Stimulated activated CD4-positive, alpha-beta T cell treated with anti-CD3 and anti-CD28 coated beads, Interleukin-1b, Interleukin-23, amount 100 ng/mL, for 1 hour (primary cell): ENCODE measurements at places on chromosomes 5 and 9.

GRCh38 chr9:131180454-131180853 lies 55.1 kb downstream of the NUP214 start:
- no peak for DNase-seq

DNA sequence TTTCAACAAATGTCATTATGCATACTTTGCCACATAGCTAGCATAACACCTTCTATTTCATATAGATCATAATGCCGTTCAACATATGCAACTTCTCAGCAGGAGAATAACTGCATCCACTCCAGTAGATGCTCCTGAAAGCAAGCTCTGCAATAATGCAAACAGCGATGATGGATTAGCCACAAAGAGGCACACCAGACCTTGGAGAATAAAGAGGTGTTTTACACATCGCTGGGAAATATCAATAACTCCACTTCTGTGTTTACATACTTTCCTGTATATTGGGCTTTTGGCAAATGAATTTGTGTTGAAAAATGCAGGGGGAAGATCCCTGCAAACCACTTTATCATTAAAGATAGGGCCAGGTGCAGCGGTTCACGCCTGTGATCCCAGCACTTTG lies 271.5 kb upstream of the PANK3 start:
- no peak for DNase-seq

DNA sequence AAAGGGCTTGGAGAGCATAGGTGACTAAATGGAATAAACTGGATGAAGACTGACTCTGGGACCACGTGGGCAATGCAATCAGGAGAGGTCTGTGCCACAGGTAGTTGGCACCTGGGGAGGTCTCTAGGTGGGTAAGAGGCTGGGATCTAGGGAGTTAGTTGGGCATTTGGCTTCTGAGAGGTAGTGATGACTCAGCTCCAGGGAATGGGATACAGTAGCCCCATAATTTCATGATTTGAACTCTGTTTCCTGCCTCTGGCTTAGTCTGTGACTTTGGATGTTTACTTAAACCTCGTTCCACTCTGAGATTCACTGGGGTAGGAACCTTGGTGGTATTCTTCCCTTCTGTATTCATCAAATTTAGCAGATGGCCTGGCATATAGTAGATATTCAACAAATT lies 240.8 kb downstream of the KIF4B start:
- no peak for DNase-seq

- no peak for DNase-seq
Measured at GRCh38 chr9:70477907-70478480, 63.5 kb upstream of the KLF9 start.

DNA sequence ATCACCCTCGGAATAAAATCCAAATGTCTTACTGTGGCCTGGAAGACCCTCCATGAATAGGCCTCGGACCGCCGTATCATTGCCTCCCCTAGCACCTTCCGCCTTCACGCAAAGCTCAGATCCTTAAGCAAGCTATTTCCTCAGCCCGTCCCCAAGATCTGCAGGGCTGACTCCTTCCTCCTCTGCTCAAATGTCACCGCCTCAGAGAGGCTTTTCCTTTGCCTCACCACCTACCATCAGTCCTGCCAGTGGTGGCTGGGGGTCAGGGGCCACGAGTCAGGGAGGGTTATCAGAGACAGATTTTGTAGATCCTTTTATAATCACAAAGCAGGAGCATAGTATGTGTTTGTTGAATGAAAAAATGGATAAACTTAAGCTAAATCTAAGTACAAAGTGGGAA lies 74.4 kb upstream of the KIF2A start:
- no peak for DNase-seq

- no peak for DNase-seq
Measured at GRCh38 chr9:111648066-111648465, 13.3 kb upstream of the GNG10 start.

DNA sequence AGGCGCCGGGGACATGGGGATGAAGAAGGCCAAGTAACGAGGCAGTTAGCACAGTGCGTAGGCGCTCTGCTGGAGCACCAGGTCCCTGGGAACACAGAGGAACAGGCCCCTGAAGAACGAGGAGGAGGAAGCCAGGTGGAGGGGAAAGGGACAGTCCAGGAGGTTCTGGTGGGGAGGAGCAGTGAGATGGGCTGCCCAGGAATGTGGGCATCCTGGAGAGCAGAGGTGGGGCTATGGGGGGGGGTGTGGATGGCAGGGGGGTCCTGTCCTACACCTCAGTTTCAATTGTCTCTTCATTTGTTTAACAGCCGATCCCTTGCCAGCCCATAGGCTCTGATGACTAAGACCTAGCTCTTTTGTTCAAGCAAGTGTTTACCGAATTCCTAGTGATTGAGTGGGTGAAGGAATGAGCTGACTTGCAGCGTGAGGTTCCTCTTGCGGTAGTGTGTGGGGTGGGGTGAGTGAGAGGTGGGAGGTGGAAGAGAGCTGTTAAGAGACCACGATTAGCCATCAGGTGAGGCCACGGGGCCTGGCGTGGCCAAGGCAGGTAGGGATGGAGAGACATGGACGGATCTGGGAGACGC lies 8.4 kb upstream of the PHYHD1 start:
- DNase-seq: no peak

GRCh38 chr5:172043865-172044264 lies 37.4 kb upstream of the FBXW11 start:
- no peak for DNase-seq

- DNase-seq: no peak
Measured at GRCh38 chr5:74622122-74622521, 18.4 kb downstream of the ENC1 start.

GRCh38 chr5:110054240-110054639 lies 364.5 kb downstream of the MAN2A1 start:
- peak; percentile 8 for DNase-seq

- DNase-seq: peak; percentile 25
Measured at GRCh38 chr9:111483439-111483857, 735 bp downstream of the ECPAS start.

GRCh38 chr5:3835811-3836210 lies 240.2 kb downstream of the IRX1 start:
- no peak for DNase-seq

DNA sequence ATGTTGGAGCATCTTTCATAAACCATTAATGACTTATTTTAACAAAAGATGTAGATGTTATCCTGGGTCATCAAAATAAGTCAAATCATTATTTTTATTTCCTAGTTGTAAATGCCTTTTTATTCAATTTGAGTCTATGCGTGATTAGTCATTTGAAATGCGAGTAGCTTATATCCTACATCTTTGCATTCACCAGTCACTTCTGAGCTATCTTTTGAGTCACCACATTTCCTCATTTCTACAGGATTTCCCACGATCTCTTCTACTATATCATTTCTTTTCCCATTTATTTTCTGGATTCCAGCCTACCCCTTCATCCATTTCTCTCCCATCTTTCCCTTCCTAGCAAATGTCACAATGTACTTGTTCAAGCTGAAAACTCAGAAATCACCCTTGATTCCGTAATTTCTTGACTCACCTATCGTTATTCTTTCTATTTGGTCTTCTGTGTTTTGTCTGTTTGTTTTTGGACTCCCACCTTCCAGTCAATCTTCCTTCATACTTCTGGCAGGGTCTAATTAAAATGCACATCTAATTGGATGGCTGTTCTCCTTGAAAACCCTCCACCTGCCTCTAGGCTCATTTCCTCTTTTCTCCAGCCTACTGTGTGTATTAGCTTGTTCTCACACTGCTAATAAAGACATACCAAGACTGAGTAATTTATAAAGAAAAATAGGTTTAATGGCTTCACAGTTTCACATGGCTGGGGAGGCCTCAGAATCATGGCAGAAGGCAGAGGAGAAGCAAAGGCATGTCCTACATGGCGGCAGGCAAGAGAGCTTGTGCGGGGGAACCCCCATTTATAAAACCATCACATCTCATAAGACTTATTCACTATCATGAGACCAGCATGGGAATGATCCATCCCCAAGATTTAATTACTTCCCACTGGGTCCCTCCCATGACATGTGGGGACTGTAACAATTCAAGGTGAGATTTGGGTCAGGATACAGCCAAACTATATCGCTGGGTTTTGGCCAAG lies 112.4 kb downstream of the MEF2C start:
- DNase-seq: no peak

DNA sequence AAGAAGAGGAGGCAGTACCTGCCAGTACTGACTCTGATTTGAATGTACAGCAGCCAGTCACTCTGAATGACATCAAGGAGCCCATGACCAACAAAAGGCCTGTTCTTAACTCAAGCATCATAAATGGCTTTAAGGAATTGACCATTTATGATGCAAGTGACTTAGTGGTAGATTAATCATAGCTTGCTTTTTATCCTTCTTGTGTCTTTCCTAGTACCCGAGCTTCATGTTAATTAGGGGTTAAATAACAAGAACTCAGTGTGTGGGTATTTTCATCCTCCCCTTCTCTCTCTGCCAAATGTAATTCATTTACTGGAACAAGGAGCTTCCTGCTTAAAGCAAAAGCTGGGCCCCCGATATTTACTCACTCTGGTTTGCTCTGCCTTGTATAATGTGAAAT lies 146.5 kb downstream of the UNC13B start:
- DNase-seq: no peak

GRCh38 chr5:173247510-173247909 lies 12.5 kb upstream of the NKX2-5 start:
- no peak for DNase-seq

DNA sequence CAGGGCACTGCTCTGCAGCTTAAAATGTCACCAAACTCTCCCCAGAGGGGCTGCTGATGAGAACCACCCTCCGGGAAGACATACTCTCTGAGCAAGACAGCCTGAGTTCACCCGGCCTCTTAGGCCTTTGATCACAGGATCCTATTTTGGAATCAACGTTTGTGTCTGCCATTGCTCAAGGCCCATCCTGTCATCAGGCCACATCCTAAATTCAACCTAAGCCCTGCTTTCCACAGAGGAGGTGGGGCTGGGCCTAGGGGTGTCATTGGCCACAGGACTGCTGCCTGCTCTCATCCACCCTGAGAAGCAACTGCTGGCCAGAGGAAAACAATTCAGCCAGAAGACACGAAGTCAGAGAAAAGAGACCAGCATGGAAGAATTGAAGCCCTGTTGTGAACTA lies 351.1 kb upstream of the IRX2 start:
- DNase-seq: no peak

DNA sequence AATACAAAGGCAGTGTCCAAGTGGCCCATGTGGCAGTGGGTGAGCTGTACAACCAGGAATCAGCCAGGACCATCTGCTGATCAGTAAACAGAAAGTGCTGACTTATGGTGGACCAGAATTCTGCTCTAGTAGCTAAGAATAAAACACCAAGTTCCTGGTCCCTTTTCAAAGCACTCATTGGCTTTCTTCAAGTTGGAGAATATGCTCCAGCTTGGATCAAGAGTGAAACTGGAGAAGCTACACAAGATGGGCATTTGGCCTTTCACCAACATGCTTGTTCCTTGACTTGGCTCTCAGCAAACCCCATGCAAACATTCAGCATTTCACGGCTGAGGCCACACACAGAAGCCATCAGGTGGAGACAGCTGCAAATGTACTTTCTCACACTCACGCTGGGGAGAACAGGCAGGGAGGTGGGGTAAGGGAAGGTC lies 32.1 kb downstream of the MARCHF3 start:
- no peak for DNase-seq

DNA sequence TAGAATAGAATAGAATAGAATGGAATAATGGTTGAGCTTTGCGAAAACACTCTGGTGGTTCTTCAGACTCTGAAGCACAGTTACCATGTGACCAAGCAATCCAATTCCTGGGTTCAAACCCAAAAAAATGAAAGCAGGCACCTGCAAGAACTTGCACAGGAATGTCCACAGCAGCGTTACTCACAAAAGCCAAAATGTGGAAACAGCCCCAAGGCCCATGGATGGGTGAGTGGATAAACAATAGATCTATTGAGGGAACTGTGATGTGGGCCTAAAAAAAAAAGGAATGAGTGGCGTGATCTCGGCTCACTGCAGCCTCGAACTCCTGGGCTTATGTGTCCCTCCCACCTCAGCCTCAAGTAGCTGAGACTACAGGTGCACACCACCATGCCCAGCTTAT lies 21.4 kb upstream of the TMEM250 start:
- DNase-seq: no peak

- DNase-seq: no peak
Measured at GRCh38 chr9:20040991-20041696, 252.3 kb upstream of the SLC24A2 start.

- no peak for DNase-seq
Measured at GRCh38 chr5:154945695-154946301, 4.9 kb downstream of the MRPL22 start.

DNA sequence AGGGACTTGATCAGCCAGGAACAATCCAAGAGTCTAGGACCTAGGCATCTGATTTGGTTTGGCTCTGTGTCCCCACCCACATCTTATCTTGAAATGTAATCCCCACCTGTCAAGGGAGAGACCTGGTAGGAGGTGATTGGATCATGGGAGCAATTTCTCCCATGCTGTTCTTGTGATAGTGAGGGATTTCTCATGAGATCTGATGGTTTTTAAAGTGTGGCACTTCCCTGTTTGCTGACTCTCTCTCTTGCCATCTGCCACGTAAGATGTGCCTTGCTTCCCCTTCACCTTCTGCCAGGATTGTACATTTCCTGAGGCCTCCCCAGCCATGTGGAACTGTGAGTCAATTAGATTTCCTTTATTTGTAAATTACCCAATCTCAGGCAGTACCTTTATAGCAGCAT lies 201.7 kb upstream of the ACTBL2 start:
- no peak for DNase-seq

GRCh38 chr9:106801816-106802215 lies 61.1 kb upstream of the ZNF462 start:
- no peak for DNase-seq

- DNase-seq: no peak
Measured at GRCh38 chr5:55857247-55857640, 6.1 kb downstream of the IL31RA start.

GRCh38 chr9:134743853-134744252 lies 102.2 kb downstream of the COL5A1 start:
- no peak for DNase-seq

- DNase-seq: no peak
Measured at GRCh38 chr5:120055858-120056257, 408.2 kb upstream of the PRR16 start.

GRCh38 chr9:126617003-126617822 lies 3.5 kb downstream of the LMX1B start:
- no peak for DNase-seq

DNA sequence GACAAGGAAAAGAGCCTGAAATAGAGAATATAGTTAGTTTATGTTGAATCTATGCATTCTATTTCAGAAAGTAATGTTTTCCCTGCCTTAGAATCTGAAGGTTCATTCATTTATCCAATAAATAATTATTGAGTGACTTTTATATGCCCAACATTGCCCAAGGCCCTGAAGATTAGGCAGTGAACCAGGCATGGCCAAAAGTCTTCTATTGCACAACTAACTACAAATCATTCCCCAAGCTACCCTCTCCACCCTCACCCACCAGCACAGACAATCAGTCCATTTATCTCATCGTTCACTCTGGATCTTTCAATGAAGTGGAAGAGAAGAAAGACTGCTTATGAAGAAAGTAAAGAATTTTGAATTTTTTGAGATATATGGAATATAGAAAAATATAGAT lies 268.4 kb downstream of the PLK2 start:
- no peak for DNase-seq

DNA sequence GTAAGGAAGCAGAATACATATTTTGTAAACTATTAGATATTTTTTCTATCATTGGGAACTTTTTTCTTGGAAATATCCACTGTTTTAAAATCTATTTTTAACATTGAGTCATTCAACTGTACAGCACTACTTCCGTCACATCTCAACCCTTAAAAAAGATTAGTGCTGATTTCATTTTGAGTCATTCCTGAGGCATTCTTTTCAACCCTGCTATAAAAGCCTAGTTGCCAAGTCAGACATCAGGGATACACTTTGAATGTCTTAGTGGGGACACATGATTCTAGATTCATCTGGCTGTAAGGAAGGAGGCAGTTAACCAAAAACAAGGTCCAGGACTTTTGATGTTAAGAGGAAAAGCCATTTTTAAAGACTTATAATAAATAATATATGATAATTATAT lies 160.9 kb downstream of the GIN1 start:
- DNase-seq: no peak
